Fibroblast of skin of left biceps (primary cell): ENCODE measurements at places on chromosomes 4 and X.

- DNase-seq = no peak
These were observed 48.2 kb upstream of the CDKN2AIP start for GRCh38 chr4:183396227-183396637.

DNA sequence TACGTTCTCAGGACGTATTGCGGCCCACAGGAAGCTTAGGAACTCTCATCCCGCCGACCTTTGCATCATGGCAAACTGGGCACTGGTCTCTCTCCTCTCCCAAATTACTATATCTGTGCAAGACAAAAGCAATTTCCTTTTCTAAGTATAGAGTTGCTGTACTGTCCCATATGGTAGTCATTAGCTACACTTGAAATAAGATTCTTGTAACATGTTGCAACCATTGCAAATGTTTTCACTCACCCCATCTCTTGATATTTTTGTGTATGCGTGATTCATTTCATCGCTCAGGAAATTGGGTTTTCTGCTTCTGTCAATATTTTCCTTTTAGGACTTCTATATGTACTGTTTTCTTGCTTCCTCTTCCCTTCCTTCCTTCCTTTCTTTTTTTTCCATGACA lies 15.7 kb downstream of the ARMCX6 start:
- peak; percentile 67 for DNase-seq

DNA sequence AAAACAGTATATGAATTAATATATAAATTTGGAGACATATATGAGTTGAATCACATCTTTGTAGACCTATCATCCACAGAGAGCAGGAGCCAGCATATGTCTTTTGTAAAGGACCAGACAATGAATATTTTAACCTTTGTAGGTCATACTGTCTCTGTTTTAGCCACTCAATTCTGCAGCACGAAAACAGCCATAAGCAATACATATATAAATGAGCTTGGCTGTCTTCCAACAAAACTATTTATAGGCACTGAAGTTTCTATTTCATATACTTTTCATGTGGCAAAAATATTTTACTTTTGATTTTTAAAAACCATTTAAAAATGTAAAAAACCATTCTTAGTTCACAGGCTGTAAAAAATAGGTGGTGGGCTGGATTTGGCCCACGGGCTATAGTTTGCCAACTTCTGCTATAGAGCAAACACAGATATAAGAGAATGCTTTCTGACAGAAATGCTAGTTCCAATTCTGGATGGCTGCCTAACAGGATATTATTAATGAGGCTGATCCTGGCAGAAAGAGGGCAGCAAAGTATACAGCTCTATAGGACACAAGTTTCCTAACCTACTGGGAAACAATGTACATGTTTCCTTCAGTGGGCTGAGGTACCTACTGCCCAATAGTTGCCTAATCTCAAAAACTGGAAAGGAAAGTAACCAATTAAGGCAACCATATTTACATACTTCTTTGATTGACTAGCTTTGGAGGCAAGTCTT lies 58.1 kb upstream of the UCP1 start:
- no peak for DNase-seq

- DNase-seq = no peak
These were observed 127.3 kb upstream of the WDR1 start for GRCh38 chr4:10243856-10244255.

DNA sequence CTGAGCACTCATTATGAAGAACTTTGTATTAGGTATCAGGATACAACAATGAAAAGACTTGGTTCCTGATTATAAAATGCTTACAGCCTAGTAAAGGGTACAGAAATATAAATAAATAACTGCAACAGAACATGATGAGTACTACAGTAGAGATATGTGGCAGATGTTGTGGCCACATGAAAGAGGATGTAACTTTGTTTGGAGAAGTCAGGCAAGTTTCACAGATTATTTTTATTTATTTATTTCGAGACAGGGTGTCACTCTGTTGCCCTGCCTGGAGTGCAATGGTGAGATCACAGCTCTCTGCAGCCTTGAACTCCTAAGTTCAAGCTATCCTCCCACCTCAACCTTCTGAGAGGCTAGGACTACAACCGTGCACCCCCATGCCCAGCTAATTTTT lies 15.8 kb upstream of the UBE2K start:
- DNase-seq = no peak

DNA sequence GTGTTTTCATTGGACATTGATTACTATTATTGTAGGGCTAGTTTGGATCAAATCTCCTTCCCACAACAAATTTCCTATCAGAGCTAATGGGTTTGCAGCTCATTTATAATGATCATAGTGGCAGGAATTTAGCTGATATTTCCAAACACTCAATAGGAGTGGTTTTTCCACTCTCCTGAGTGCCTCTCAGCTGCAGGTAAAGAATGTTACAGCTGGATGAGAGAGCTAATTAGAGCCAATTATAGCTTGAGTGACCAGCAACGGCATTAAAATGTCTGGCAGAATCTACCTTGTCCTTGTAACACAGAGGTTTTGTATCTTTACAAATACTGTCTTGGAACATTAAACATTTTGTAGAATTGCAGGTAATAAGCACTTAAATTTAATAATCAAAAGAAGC lies 602.8 kb upstream of the EPHA5 start:
- no peak for DNase-seq

- no peak for DNase-seq
These were observed 663.4 kb downstream of the RAPGEF2 start for GRCh38 chr4:159766241-159766640.

DNA sequence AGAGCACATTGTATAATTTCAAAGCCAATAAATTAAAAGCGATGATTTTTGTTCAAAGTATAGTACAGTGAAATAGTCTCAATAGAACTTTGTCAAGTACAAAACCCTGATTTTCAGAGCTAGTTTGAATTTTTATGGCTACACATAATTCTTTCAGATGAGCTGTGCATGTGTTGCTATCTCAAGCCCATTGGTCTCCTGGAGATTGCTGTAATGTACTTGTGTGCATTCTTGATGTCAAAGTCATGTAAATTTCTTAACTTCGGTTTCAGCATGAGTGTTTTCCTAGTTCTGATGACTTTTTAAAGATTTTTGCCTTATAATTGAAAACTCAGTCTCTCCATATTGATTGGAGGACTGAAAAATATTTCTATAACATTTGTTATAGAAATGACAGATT lies 200.8 kb downstream of the CEP135 start:
- peak; percentile 55 for DNase-seq

- DNase-seq = no peak
These were observed 677 bp upstream of the CENPC start for GRCh38 chr4:67546004-67546356.

DNA sequence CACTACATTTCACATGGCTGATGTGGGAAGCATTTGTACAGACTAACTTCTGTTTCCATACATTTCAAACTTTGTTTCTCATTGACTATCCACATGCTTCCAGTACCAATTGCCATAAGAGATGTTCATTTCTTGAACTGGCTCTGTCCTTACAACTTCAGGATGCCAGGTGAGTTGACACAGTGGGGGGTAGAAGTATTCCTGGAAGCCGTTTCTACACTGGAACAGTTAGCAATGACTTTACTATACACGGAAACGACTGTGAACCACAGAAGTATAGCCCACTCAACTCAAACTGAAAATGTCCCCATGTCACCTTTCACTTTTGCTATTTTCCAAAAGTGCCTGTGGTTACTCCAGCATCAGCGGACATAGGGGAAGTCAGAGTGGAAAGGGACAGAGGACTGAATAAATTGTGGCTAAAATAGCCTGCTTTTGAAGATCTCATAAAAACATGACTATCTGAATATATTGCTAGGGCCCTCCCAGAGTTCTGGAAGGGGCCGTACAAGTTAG lies 38.0 kb upstream of the DSPP start:
- DNase-seq = no peak

- DNase-seq = no peak
These were observed 19.0 kb downstream of the ATP8A1 start for GRCh38 chr4:42637867-42638266.

DNA sequence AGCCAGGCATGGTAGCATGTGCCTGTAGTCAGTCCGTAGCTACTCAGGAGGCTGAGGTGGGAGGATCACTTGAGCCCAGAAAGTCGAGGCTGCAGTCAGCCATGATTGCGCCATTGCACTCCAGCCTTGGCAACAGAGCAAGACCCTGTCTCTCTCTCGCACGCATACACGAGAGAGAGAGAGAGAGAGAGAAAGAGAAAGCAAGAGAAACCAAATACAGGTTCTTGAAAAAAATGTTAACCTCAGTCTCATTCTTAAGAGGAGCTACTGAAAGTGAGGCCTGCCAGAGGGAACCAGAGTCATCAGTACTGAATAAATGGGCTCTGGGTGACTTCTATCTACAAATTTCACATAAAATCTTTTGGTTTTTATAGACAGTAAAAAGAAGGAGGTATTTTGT lies 42.9 kb downstream of the KIAA0232 start:
- DNase-seq = no peak

DNA sequence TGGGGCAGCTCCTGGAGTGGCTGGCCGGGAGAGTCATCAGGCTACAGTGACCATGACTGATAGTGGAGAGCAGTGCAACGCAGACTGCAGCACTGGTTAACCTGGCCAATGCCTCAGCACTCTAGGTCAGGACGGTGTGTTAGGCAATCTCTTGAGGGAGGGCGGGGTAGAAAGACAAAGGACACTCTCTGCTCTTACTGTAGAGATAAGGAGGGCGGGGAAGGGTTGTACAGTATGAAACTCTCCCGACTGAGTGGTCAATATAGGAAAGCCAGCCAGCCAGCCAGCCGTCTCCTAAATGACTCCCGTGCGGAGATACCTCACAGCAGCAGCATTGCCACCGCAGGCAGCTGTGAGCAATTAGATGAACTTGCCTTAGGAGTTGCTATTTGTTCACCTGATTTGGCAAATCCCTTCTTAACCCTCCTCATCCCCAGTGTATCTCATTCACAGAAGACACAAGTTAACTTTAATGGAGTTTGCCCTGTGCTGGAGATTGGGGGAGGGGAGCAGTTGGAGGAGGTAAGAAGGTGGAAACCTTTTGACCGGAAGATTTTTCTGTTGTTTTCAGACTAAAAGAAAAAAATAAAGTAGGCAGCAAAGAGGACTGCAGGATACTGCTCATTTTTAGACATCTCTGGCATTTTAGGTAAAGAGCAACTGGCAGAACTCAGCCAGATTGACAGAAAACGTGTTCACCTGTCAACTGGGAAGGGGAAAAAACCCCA lies 330.5 kb downstream of the HNRNPD start:
- no peak for DNase-seq

DNA sequence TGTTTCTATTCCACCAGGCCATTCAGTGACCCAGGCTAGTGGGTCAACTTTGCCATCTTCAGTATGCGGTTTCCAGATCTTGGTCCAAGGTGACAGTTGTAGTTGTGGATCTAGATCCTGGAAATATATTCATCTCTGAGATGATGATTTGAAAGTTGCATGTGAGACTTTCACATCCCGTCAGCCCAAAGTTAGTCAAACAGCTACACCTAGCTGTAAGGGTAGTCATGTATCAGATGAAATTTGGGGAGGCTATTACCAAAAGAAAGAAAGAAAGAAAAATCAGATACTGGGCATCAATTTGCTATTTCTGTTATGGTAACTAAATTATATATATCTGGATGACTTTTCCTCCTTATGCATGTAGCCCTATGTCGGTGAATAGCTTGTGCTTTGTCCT lies 259.4 kb upstream of the ARX start:
- DNase-seq = no peak

DNA sequence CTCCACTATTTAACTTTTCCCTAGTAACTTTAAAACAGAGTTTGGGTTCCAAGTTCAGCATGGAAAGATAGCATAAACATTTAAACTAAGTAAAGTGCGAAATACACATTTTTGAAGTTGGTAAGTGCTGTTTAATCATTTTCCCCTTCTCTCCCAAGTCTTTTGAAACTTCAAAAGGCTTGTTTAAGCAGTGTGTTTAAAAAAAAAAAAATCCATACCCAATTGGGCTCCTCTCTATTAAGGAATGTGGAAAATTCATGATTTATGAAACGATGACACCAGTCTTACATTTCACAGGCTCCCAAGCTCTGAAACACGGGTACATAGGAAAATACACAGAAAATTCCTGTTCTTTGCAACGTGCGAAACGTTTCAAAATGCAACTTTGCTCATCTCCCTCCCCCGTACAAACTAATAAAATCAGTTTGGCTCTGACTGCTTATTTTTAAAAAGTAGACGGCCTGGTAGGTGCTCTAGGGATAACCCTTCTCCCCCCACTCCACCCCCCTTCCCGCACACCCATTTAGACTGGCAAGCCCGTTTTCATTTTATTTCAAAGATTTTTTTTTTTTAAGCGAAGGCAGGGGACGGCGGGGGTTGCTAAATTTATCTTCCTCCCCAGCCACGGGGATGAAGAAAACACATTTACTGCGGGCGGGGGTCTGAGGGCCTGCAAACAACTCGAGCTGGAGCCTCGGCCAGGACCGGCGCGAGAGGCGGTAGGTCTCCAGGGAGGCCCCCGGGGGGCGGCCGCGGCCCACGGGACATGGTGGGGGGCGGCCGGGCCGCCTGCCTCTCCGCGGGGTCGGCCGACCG lies 786 bp upstream of the ZFX start:
- peak; percentile 70 for DNase-seq

GRCh38 chrX:70257423-70258288 lies 2.3 kb downstream of the P2RY4 start:
- no peak for DNase-seq

- DNase-seq = no peak
These were observed 15.1 kb upstream of the PIGA start for GRCh38 chrX:15350329-15350996.

GRCh38 chr4:217891-218290 lies 87.4 kb downstream of the ZNF732 start:
- DNase-seq = no peak

DNA sequence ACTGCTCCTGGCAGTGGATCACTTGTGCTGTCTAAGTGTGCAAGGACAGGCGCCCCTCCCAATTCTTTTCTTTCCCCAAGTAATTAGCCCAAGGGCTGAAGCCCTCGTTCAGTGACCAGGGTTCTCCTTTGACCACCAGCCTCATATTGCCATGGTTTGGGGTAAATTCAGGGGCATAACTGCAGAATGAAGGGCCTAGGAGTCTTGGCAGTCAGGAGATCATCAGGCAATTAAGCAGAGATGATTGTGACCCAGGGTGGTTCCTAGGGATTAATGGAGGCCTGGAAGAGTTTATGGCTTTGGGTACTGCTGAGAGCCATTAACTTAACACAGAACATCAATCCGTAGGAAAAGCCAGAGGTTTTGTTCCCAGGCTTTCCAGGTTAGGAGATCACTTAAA lies 170.7 kb downstream of the PTTG2 start:
- DNase-seq = no peak

DNA sequence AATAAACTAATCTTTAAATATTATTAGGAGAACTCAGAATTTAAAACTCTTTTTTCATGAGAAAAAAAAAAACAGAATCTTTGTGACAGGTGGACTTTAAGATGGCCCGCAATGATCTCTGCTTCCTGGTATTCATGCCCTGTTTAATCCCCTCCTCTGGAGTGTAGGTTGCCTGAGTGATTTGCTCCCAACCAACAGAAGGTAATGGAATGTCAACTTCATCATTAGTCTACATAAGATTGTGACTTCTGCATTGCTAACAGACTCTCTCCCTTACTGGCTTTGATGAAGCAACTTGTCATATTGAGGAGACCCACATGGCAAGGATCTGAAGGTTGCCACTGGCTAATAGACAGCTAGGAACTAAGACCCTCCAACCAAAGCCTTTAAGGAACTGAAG lies 88.8 kb downstream of the CORIN start:
- DNase-seq = no peak

GRCh38 chr4:168863719-168864647 lies 146.1 kb downstream of the CBR4 start:
- no peak for DNase-seq

- DNase-seq = peak; percentile 74
These were observed 59.6 kb upstream of the RASSF6 start for GRCh38 chr4:73679836-73680235.

- DNase-seq = no peak
These were observed 18.6 kb downstream of the CCDC149 start for GRCh38 chr4:24894243-24894642.
